ENCODE measurements at places on chromosomes 2 and 18.

DNA sequence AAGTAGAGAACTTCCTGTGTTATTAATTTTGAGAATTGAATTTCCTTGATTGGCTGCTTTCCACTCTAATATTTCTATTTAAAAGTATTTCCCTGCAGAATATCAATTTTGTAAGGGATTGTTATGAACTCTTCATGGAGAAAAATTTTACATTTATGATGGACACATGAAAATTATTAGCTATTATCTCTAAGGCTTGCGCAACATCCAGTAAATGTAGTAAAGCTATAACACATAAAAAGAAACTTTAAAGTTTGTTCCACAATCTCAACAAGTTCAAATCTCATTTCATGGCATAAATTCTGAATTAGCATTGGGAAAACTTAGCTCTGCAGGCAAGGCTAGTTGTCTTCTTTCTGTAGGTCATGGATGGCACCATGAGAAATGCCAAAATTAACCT lies 4.2 kb upstream of the EML4 start:
- DNase-seq: no peak

DNA sequence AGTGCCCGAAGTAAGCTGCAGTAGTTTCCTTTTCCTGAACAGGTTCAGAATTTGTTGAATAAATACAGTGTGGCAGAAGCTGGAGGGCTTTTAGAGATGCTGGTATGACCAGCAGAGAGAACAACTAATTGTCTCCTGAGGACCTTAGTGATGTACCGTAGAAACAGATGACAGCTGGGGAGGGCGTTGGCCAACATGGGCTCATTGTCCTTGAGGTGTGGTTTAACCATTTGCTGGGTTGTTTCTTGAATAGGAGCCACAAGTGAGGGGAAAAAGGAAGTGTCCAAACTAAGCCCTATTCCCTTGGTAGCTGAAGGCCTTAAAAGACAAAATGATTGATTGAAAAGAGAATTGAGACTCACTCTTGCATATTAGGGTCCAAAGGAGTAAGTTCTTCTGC lies 11.7 kb upstream of the FAM228A start:
- no peak for DNase-seq

- DNase-seq: no peak
Observed at GRCh38 chr2:76050196-76050595, 339.5 kb upstream of the GCFC2 start.

GRCh38 chr2:98480598-98480997 lies 35.9 kb downstream of the INPP4A start:
- DNase-seq: no peak

GRCh38 chr2:60641811-60642788 lies 88.6 kb upstream of the BCL11A start:
- no peak for DNase-seq

DNA sequence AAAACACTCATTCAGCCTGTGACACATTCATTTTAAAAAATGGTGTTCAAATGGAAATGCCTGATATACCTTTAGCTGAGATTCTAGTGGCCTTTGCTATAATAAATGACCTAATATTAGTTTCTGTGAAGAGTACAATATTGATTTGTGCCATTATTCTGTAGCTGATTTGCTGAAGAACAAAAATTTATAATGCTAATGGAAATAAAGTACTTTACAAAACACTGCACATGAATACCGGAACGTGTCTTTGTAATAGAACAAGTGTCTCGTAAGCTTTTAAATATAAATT lies 138.7 kb downstream of the WDR7 start:
- DNase-seq: no peak

DNA sequence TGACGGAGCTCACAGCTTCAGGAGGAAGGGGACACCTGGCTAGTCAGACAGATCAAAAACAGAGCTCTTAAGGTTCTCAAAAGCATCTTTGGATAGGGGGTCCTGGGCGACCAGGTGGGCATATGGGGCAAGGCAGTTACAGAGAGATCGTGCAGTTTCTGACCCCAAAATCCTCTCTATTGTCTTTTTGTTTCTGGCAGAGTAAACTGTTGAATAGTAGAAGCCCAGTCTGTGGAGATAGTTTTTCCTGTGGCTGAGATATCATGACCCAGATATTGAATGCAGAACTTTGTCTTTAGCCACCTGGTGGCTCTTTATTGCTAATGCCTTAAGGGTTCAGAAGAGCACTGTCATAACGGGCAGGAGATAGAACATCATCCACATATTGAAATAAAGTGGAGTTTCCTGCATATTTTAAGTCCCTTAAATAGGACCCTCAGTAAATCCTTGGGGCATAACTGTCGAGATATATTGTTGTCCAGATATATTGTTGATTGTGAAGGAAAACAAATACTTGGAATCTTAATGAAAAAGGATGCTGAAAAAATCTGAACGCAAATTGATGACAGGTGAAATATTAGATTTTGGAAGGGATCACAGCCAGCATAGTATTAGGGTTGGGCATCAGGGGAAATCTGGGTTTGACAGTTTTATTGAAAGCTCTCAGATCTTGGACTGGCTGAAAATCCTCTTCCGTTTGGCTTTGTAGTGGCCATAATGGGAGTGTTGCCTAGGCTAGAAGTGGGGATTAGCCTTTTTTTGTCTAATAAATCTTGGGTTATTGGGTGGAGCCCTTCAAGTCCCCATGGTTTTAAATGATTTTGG lies 14.1 kb upstream of the ZDBF2 start:
- DNase-seq: no peak

DNA sequence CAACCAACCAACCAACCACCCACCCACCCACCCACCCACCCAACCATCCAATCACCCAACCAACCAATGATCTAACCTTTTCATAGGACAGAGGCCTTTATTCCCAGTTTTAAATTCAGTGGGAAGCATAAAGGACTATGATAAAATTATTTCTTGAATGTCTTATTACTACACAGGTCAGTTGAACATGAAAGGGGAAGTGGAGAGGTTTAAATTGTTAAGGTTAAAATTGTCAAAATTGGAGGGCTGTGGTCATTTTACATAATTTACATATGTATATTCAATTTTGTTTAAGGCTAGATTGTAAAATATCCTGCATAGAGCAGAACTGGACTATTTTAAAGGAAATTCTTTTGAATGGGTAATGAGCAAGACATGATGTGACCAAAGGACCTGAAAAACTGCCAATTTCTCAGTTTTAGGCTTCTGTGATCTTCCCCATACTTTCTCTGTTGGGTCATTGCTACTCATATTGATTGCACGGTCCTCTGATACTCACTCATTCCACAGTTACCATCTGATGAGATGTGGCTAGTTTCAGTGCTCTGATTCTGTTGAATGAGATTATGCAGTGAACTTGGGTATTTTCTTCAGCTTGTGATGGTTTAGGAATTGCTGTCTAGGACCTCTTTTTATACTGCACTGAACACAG lies 127.4 kb downstream of the PLCL1 start:
- no peak for DNase-seq
